MG63 (cell line): ENCODE measurements at places on chromosomes 12 and 14. TPM values are rescaled to one million over a fixed set of nuclear protein-coding genes. Genes with fewer than 3 reads are reported as not detected.
A peak's percentile ranks its signal among the peaks of the same experiment; 100 is the strongest.

GRCh38 chr14:53285821-53286220 lies 132.7 kb upstream of the DDHD1 start:
- DNase-seq, result no peak

DNA sequence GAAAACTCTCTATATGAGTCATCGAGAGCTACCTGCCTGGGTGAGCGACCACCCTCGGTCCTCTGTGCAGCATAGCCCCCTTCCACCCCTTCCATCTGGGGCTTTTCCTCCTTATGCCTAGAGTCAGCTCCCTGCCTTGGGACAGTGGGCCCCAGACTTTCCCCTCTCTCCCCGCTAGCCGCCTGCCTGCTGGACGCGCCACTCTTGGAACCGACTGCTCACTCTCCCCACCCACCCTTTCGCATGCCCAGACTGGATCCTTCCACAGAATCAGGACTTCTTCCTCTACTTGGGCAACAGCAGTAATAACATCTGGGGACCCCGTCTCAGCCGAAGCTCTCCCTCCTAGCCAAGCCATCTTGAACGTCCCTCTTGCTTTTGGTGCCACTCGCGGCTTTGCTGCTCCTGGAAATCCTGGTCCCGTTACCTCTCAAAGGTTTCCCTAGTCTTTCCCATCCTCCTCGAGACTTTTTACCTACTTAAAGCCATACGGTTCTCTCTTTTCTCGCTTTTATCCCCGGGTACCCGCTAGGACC lies 671 bp downstream of the ESYT1 start:
- peak; percentile 23 for DNase-seq

- peak; percentile 62 for DNase-seq
These were observed 167.5 kb downstream of the PPM1H start for GRCh38 chr12:62767496-62767895.

GRCh38 chr12:98002887-98003493 lies 512.4 kb upstream of the TMPO start:
- DNase-seq, result peak; percentile 14

RPS6KL1 gene
- 5.4 and 11.3 TPM in 2 replicates for total RNA-seq
